ENCODE measurements at places on chromosomes 16 and 17.

GRCh38 chr16:67967958-67968399 lies 458 bp downstream of the SLC12A4 start:
- DNase-seq, result no peak

DNA sequence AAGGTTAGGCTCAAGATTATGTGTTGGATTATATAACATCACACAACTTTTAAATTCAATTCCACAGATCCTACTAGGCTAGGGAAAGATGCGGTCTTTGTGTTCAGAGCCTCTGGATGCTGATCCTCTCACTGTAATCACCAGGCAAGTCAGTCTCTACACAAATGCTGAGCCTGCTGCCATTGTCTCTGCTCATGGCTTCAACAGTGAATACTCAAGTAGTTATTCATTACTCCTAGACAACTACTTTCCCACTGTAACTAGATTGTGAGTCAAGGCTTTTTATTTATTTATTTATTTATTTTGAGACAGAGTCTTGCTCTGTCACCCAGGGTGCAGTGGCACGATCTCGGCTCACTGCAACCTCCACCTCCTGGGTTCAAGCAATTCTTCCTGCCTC lies 15.8 kb upstream of the NDUFAB1 start:
- no peak for DNase-seq

GRCh38 chr17:4949321-4950074 lies 1.2 kb upstream of the PFN1 start:
- no peak for DNase-seq

DNA sequence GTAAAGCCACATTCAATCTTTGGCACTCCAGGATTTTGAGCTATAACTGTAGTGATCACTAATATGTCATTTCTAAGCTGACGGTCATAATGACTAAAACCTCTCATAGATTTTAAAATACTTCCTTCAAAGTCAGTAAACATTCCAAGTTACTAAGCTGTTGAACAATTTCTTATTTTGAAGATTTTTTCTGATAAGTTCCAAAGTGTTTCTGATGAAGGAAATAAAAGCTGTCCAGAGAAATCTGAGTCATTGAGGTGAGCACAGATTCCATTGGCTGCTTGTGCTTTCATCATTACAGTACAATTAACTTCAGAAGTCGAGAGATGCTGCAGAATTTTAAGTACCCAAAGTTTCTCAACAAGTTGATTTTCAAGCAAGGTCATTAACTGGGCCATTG lies 23.9 kb downstream of the NLRC5 start:
- DNase-seq, result no peak

- DNase-seq, result no peak
These were observed 1.3 kb upstream of the HOXB4 start for GRCh38 chr17:48579471-48579759.

GRCh38 chr16:74320707-74321106 lies 24.1 kb downstream of the PSMD7 start:
- no peak for DNase-seq

GRCh38 chr17:79952265-79952877 lies 83.3 kb downstream of the TBC1D16 start:
- no peak for DNase-seq

- DNase-seq, result no peak
These were observed 428 bp upstream of the ANTKMT start for GRCh38 chr16:720447-720989.

GRCh38 chr16:5649762-5650743 lies 552.5 kb upstream of the EEF2KMT start:
- no peak for DNase-seq

GRCh38 chr16:59864981-59865666 lies 1131.0 kb upstream of the GOT2 start:
- DNase-seq, result no peak

DNA sequence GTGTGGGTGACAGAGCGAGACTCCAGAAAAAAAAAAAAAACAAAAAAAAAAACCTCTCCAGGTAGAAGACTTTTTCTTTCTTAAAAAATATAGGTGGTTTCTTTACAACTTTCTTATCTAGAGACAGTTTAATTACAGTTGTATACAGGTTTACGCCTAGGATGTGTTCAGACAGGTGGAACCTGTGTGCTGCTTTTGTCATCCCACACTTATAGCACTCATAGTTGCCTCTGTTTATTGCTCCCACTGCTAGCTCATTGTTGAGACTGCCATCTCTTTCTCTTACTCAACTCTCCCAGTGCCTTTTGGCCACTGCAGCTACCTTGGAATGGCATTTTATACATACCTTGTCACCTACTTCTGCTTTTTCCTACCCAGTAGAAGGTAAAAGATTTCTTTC lies 19.1 kb upstream of the MED9 start:
- DNase-seq, result no peak

GRCh38 chr16:29317269-29317668 lies 89.2 kb downstream of the NPIPB11 start:
- DNase-seq, result no peak

DNA sequence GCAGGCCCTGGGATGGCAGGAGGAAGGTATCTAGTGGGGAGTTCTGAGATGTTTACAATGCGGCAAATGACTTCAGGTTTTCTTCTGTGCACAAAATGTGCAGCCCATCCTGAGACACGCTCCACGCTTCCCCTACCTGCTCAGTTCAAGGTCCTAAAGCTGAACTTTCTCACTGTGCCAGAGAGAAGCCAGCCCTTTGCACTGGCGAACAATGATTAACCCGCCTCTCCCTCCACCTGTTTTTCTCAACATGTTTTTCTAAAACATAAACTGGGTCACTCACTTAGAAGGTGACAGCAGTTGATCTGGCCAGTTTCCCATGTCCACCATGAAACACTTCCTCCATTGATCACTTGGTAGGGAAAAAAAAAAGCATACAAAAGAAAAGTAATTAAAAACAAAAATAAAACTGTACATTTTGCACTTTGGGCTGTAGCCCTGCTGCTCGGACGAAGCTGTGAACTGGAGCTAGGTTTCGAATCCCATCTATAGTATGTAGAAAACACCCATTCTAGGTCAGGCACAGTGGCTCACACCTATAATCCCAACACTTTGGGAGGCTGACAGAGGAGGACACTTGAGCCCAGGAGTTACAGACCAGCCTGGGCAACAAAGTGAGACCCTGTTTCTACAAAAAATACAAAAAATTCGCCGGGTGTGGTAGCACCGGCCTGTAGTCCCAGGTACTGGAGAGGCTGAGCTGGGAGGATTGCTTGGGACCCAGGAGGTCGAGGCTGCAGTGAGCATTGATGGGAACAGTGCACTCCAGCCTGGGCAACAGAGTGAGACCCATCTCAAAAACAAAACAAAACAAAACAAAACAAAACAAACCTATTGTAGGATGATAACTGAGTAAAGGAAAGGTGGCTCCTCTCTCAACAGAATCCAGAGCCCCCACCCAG lies 6.1 kb upstream of the G6PC1 start:
- DNase-seq, result no peak

GRCh38 chr17:77369544-77369971 lies 228.8 kb downstream of the SEC14L1 start:
- no peak for DNase-seq

GRCh38 chr16:8867216-8867931 lies 1.4 kb downstream of the CARHSP1 start:
- no peak for DNase-seq

DNA sequence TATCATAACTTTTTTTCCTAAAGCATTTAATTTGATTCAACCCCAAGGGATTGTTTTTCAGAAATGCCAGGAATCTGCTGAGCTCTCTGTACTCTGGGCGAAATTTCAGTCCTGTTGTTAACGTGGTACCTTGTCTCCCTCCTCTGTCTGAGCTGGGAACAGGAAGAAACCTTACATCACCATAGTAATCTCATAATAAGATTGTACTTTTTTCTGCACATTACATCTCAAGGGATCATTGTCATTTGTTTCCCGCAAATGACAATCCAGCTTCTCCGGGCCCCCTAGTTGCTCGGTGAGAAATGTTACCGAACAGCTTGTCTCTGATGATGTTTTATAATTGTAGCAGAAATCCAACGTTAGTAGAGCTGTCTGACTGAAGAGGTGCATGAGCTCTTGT lies 152.7 kb upstream of the ERCC4 start:
- DNase-seq, result no peak

GRCh38 chr17:45087504-45087975 lies 26.4 kb downstream of the NMT1 start:
- DNase-seq, result no peak

DNA sequence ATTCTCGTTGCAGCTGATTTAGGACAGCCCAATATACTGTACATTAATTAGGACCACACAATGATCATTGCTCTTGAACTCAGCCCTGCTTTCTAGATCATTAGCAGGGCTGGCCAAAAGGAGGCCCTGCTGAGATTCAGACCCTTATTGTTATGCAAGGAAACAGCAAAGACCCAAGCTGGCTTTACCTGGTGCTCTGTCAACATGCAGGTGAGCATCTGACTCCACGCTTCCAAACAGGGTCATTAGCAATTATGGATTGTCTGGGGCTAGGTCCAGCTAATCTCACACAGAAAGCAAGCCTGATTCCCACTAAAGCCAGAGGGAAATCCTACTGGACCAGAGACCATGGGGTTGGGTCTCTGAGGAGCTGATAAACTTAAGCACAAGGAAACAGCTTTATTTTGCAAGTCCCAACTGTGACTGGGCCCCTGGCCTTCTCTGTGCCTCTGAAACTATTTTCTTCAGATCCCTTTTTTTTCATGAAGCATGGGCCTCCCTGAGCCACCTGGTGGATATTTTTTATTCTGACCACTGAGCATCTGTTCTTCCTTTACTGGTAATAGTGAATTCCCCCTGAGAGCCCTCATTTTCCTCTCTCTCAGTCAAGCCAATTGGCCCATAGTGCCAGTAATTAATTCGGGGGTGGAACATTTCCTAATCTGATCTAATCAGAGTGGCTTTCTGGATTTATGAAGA lies 236.1 kb downstream of the GRIN2A start:
- no peak for DNase-seq

GRCh38 chr17:70144260-70144846 lies 25.0 kb upstream of the KCNJ2 start:
- no peak for DNase-seq

DNA sequence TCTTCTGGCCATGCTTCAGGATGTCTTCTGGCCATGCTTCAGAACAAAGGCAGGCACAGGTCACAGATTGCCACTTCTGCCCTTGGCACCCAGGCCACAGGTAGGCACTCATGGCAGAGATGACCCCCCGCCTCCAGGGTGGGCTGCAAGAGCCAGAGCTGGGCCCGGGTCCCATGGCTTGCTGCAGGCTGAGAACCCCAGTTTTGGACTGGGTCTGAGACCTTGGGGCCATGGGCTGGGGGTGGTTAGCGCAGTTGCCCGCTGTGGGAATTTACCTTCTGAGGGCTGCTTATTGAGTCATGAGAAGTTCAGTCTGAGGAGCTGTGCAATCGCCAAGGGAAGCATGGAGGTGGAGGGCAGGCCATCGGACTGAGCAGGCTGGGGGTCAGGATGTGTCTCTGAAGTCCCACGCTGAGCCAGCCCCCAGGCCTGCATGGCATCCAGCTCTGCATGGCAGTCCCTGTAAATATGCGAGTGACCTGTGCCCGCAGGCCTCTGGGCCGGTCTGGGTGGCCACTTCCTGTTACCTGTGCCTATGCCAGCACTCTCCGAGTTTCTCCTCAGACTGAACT lies 1.7 kb downstream of the ANKRD13B start:
- DNase-seq, result no peak

GRCh38 chr16:23254338-23254737 lies 47.8 kb upstream of the SCNN1B start:
- no peak for DNase-seq

DNA sequence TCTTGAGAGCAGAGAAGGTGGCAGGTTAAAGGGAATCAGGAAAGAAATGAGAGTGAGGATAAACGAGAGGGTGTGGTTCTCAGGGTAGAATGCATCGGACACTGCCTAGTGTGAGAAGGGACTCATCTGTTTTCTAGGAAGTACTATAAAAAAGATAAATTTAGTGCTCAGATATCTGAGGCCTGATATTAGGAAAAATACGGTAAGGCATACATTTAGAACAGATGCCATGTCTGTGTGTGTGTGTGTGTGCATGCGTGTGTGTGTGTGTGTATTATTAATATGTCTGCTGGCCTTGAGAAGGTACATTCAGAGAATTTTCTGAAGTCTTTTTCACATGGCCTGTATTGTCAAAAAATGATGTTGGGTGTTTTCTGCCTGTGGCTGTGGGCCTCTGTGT lies 414.8 kb downstream of the MAF start:
- no peak for DNase-seq

- no peak for DNase-seq
These were observed 17.0 kb downstream of the DUSP14 start for GRCh38 chr17:37506678-37507077.

DNA sequence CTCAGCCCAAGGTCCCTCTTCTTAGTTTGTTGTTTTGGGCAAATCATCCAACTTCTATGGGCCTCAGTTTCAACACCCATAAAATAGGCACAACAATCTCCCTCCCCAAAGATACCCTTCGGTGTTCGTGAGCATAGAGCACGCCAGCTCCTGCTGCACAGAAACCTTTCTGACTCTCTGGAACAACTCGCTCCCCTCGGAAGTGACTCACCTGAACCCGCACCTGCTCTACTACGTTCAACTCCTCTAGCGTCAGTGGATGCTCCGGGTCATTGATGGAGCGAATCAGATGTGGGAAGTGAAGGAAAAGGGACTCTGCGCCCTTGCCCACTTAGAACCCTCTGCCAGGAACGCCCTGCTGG lies 445 bp downstream of the CIAO2B start:
- DNase-seq, result no peak

DNA sequence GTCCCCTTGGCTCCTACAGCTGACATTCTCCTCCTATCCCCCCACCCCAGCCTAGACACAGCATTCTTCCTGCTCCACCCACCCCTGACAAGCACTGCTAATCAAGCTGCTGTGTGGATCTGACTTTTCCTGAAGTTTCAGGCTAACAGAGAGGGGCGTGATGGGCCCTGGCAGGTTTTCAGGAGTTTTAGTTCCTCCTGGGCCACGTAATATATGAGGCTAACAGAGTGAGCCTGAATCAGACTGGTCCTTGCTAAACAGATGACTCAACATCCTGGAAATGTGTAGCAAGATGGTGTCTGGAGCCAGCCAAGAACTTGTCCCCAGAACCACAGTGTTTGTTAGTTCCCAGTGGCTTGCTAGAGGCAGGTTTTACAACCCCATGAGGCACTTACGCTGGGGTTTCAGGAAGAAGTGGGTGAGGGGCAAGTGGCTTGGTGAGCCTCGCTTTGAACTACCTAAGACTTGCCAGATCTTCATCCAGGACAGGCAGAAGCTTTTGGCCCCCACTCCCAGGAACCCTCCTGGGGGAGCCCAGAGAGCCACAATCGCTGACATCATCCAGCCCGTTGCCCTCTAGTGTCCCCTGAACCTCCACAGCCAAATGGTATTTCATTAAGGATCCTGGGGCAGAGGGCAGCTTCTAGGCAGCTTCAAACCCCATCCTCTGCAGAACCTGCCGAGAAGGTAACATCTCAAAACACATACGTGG lies 15.9 kb downstream of the TMEM92 start:
- no peak for DNase-seq

- no peak for DNase-seq
These were observed 60.1 kb upstream of the GSE1 start for GRCh38 chr16:85552980-85553435.

GRCh38 chr17:42047343-42047742 lies 3.1 kb downstream of the C17orf113 start:
- no peak for DNase-seq

- DNase-seq, result no peak
These were observed 44.3 kb upstream of the CHMP6 start for GRCh38 chr17:80947200-80947940.

GRCh38 chr17:61395409-61395982 lies 4.1 kb upstream of the TBX2 start:
- no peak for DNase-seq

GRCh38 chr17:77828749-77829539 lies 129.6 kb upstream of the TNRC6C start:
- DNase-seq, result no peak

- DNase-seq, result no peak
These were observed 21.5 kb downstream of the TNS4 start for GRCh38 chr17:40479754-40480480.

- no peak for DNase-seq
These were observed 12.0 kb upstream of the CRISPLD2 start for GRCh38 chr16:84807776-84808175.
